Stimulated activated CD4-positive, alpha-beta T cell treated with anti-CD3 and anti-CD28 coated beads, Interleukin-15, amount 100 ng/mL, for 24 hours (primary cell): ENCODE measurements at places on chromosomes 12 and 14.

- DNase-seq, result peak; percentile 80
These were observed 15.3 kb upstream of the ADSS1 start for GRCh38 chr14:104708606-104709268.

- no peak for DNase-seq
These were observed 28.6 kb downstream of the AACS start for GRCh38 chr12:125093681-125094330.

DNA sequence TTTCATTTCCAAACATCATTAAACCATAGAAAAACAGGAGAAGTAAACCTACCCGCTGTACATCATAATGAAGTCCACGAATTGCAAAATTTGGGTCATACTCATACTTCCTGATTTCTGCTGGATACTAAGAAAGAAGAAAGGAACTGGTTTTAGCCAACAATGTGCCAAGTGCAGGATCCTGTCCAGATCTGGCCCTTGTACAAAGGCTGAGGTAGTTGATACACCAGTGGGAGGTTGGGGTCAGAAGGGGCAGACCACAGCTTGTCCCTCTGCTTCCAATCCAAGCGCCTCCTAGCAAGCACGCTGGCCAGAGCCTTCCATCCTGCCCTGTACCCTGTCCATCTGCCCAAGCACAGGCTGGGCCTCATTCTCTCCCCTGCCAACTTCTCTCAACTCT is 34.2 kb downstream of the NT5DC3 start:
- no peak for DNase-seq

- DNase-seq, result no peak
These were observed 36.7 kb downstream of the PRMT8 start for GRCh38 chr12:3527736-3528135.

DNA sequence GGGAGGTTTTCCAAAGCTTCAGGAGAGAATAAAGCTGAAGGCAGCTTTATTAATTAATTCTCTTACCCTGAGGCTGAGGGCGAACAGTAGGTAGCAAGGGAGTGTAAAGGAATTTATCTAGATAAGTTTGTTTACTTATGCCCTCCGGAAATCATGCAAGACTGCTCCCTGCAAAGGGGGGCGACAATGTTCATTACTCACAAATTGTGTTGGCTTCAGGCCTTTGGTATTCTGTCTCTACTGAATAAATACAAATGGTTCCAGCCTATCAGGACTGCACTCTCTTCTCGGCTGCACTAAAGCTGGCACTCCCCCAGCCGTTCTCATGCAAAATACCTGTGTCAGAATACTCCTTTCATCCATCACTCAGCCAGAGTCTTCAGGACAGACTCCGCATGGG is 120.8 kb downstream of the PPHLN1 start:
- DNase-seq, result no peak

- DNase-seq, result no peak
These were observed 21.0 kb upstream of the MAP1LC3B2 start for GRCh38 chr12:116538076-116538591.

GRCh38 chr12:128813392-128813791 is 10.4 kb downstream of the SLC15A4 start:
- DNase-seq, result no peak

DNA sequence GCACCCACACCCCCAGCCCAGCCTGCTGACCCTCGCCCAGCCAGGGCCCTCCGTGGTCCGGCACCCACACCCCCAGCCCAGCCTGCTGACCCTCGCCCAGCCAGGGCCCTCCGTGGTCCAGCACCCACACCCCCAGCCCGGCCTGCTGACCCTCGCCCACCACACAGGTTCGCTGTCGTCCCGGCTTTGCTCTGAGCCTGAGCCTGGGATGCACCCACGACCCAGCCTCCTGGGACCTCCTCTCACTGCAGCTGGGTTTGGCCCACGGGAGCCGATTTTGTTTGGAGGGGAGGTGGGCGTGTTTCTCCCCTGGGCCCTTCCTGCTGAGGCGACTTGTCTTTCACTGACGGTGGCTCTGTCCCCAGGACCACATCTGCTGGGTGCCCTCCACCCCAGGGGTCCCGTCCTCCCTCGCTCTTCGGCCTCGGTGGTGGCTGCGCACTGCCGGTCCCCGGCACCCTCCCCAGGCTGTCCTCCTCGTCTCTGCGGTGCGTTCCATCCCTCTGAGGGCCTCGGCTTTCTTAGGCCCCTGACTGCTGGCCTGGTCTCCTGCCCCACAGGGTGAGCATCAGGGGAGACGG is 83.8 kb downstream of the GALNT9 start:
- no peak for DNase-seq
